Stimulated activated CD4-positive, alpha-beta T cell treated with anti-CD3 and anti-CD28 coated beads, Interleukin-1b, Interleukin-23, amount 100 ng/mL, for 1 hour (primary cell): ENCODE measurements at places on chromosomes 1 and 21.

GRCh38 chr1:114299331-114299975 is 145.8 kb upstream of the SYT6 start:
- no peak for DNase-seq

- DNase-seq, result no peak
These were observed 24.5 kb upstream of the SLC26A9 start for GRCh38 chr1:205967554-205968335.

GRCh38 chr1:43592974-43593683 is 56.8 kb upstream of the KDM4A start:
- no peak for DNase-seq

GRCh38 chr1:22452481-22452957 is 868 bp downstream of the ZBTB40 start:
- DNase-seq, result no peak

DNA sequence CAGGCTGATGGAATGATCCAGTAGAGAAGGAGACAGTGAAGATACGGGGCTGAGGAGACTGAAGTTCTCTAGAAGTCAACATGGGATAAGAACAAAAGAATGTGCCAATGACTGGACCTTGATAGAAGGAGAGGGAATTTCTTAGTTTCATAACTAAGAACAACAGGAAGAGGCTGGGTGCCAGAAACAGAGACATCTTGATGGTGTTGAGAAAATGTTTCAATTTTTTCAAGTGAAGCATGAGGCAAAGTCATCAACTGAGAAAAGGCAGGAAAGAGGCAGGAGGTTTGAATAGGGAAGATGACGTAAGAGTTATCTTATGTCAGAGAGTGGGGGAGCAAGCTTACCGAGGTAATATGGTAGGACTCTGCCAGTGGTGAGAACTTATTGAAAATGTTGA is 80.1 kb downstream of the SPAG17 start:
- no peak for DNase-seq

- no peak for DNase-seq
These were observed 7.9 kb downstream of the MYBPHL start for GRCh38 chr1:109298666-109299557.

DNA sequence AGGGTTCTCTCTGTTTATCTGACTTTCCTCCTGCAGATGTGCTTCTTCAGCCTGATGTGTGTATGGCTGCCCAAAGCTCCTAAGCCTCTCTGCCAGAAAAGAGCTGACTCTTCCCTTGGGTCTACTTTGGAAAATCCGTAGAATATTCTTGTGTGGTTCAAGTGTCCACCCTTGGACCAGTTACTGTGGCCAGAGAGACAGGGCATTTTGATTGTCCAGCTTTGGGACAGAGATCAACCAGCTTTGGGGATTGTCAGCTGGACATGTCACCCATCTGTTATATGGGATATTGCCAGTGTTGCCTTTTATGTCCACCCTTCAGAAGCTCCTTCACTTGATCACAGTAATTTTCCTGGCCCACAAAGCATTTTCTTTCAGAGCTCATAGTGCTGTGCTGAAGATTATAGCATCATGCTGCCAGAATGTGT is 126.2 kb upstream of the L1TD1 start:
- DNase-seq, result no peak

DNA sequence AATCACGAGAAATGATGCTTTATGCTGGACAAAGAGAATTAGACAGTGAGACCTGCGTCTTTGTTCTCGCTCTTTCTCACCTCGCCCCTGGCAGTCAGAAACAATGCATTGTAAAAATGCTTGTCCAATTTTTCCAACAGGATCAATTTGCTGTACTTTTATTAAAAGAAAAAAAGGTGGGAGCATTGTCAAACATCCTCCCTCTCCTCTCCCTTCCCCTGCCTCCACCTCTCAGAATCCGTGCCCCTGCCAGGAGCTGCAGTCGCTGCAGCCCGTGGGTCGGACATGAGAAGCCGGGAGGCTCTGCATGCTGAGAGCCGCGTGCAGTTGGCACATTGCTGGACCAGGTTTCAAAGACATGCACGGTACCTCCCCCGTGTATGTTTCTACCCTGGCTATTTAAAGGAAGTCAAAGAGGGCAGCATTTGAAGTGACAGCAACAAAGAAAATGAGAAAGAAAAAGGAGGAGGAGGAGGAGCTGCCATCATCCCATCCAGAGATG is 161.0 kb upstream of the KAZN start:
- no peak for DNase-seq

DNA sequence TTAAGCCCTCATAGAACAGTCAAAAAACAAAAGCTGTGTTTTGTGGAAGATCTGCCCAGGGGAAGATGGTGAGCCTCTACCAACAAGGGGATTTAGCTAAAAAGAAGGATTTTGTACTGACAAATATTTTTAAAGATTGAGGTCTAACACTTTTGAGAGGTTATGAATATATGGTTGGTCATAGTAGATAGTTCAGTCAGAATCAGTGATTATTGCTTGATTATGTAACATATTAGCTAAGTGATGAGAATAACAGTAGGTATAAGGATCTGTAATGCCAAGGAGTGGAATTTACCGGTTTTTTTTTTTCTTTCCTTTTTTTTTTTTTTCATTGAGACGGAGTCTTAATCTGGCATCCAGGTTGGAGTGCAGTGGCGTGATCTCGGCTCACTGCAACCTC is 79.0 kb downstream of the SASS6 start:
- no peak for DNase-seq

GRCh38 chr1:185585770-185586169 is 148.4 kb upstream of the HMCN1 start:
- no peak for DNase-seq

GRCh38 chr1:187270256-187270655 is 441.5 kb downstream of the PLA2G4A start:
- DNase-seq, result no peak

- DNase-seq, result no peak
These were observed 2.3 kb downstream of the ATAD3C start for GRCh38 chr1:1451696-1452364.

DNA sequence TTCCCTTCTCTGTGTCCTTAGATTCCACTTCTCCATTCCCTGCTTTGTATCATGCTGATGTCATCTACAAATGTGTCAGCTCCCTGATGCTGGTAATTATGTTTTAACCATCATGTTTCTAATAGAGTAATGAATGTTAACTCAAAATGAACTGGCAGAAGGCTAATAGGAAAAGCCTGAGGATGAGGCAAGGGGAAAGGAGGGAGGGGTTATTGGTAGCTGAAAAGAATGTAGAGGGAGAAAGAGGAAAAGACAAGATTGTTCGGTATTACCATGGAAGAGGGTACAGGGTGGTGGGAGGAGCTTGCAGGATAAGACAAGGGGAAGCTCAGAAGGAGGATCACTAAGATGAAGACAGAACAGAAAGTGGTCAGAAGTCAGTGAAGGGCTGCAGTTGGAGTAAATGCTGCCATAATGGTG is 150.9 kb downstream of the ZC3H11B start:
- no peak for DNase-seq

GRCh38 chr1:64822621-64823020 is 77.7 kb downstream of the RAVER2 start:
- DNase-seq, result no peak

GRCh38 chr1:65323246-65323645 is 13.9 kb downstream of the DNAJC6 start:
- no peak for DNase-seq

DNA sequence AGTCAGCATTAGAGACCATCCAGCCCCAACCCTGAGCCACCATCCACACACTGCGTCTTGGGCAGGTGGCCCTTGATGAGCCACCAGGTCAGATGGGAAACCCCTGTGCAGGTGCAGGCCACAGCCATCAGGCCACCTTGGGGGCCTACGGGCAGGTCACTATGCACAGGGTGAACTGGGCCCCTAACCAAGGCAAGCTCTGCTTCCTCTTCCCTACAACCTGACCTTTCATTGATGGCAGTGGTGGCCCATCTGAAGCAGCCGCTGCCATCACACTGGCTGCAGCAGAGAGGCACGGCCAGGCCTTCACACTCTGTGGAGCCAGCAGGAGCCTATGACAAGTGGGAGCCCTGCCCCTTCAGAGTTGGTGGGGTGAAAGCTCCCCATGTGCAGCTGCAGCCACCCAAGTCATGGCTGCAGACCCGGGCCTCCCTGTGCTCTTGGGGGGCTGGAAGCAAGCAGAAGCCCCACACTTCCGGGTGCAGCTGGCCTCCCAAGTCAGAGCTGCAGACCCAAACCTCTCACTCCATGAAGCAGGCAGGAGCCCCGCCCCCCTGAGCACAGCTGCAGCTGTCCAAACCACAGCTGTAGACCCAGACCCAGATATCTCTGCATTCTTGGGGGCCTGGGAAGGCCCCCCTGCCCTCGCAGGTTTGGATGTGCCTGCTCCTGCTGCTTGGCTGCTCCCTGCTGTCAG is 681.5 kb downstream of the MATN1 start:
- no peak for DNase-seq
